SK-N-SH treated with all-trans-retinoic acid at 6 μM for 48 hours (cell line): ENCODE measurements at places on chromosomes 5 and 9.

DNA sequence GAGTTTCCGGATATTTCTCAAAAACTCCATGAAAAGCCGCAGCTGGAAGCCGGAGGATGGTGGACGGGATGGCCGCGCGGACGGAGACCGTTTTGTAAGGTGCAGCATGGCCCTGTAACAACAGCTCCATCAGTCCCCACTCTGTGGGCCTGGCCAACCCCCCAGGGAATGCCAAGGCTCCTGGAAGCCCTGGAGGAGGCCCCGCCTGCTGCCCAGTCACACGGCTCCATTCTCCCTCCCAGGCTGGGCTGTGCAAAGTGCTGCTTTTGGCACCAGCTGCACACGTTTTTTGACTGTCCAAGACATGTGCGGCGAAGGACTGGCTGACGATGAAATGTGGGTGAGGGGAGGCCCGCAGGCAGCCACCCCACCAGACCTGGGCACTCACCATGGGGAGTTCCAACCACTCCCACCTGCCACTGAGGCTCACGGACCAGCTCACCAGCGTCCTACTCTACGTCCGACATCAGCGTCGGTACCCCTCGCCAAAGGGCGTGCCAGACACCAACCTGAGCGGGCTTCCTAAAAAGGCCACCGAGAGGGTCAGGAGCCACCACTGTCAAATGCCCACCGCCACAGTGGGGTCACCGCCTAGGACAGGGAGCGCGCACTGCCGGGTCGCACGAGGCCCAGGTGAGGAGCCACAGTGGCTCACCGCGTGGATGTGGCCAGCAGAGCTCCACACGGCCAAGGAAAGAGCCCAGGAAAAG is 27.3 kb downstream of the PNPLA7 start:
- ATAC-seq: no peak

- no peak for ATAC-seq
These were observed 110.9 kb upstream of the IL6ST start for GRCh38 chr5:56105511-56106291.

DNA sequence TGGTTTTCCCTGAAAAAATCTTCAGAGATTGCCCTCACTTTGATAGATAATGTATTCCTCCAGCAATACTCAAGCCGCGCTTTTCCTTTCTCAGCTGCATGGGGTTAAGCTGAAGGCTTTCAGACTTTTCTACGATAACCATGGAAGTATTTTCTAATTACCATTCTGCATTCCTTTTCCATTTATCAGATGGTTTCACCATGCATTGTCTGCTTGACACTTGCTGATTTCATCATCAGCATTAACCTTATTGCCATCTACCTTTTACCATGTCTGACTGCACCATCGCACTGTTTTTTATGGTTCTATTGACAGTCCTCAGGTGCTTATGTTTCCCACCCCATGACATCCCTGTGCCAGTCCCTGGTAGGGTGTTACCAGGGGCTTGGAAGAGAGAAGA is 91.6 kb downstream of the DMAC1 start:
- no peak for ATAC-seq

DNA sequence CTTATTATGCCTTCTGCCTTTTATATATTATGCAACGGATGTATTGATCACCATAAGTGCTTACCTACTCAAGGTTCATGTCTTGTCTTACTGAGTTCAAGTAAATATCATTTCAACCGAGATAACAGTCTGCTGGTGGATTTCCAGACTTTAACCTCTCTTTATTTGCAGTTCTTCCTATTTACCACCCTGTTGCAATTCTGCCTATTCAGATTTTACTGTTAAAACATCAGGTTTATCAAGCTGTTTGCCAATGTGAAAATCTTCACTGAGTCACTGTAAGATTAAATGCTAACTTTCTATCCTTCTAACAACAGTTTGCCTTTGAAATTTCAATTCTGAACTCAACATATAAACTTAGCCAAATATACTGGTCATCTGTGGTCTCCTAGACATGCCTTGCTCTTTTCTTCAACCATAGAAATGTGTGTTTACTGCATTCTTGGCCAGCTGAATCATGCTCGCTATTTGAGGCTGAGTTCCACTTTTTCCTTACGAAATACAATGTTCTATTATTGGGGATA is 471.7 kb upstream of the RORB start:
- no peak for ATAC-seq

- peak; percentile 76 for ATAC-seq
These were observed 69.4 kb downstream of the LMNB1 start for GRCh38 chr5:126846344-126846743.

DNA sequence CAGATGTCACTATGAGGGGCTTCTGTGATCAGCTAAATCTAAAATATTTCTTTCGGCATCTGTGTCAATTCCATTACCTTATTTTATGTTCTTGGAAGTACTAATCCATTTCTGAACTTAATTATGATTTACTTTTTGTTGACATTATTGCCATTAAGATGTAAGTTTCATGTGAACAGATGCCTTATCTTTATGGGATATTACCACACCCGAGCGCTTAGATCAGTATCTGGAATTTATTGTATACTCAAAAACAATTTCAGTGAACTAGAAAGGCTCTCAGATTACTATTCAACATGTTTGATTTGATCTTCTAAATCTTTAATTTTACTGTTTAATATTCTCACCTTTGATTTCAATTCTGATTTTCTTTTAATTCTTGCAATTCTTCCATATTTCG is 567.7 kb upstream of the TLE4 start:
- no peak for ATAC-seq

DNA sequence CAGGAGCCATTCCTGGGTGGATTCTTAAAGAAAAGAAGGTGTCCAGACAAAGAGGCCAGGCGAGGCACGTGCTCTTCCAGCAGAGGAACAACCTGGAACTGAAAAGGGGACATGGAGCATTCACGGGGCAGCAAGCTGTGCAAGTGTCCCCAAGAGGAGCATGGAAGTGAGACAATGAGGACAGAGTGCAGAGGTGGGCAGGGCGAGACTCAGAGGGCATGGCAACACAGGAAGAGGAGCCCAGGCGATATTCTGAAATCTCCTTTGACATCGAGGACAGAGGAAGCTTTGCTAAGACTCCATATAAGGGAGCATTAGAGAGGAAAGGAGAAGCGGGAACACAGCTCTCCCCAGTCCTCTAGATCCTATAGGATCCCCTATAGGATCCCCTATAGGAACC is 29.4 kb upstream of the SPATA31E1 start:
- ATAC-seq: no peak

- ATAC-seq: peak; percentile 89
These were observed 249.3 kb downstream of the DNAH5 start for GRCh38 chr5:13695076-13695712.

DNA sequence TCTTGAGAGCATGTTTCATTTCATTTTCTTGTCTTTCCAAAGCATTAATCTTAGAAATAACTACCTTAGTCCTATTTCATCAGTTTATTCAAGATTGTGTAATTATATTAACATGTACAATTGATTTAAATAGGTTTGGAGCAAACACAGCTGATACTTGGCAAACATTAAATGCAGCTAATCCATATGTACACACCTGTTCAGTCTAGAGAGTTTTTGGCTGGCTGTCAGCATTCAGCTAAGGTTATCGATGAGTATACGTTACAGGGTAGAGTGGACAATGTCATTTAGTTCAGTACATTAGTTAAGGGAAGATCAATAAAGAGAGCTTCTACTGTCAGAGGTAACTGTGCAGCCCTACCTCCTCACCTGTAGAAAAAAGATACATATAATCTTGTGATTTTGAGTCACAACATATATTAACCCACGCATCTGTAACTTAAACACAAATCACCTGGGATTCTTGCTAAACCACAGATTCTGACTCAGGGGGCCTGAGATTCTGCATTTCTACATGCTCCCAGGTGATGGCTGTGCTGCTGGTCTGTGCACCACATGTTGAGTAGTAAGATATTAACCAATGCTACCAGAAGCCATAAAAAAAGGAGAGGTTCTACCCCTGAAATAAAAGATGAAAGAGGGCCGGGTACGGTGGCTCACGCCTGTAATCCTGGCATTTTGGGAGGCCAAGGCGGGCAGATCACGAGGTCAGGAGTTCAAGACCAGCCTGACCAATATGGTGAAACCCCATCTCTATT is 34.1 kb upstream of the PCA3 start:
- no peak for ATAC-seq

DNA sequence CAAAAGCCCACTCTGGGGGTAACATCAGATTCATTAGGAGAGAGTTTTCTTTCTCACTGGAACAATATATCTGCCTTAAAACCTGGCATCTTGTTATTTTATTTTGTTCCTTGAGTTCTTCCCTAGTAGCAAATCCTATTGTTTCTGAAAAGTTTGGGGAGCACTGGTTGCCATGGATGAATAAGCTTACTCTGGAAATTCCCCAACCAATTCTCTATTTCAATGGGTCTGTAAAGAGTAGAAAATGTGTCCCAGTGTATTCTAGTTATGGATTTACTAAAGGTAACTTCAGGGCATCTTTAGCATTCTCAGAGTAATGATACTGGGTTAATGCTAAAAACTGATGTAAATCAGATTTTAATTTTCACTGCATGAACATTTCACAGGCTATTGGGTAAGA is 94.2 kb upstream of the S1PR3 start:
- no peak for ATAC-seq

DNA sequence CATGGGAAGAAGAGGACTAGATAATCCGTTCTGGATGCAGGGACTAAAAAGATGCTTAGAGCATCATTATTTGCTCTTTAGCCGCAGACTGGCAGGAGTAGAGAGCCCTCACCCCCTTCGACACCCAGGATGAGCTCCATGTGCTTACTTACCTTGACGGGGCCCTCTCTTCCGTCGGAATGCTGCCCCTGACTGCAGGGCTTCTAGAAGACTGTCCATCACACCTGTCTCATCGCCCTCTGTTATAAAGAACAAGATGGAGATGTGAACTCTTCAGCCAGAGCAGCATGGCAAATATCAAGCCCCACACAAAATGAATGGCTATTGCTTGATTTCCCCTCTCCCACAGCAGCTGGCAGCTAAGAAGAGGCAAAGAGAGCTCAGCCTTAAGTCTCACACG is 35.1 kb downstream of the PCDHGC5 start:
- ATAC-seq: no peak

- ATAC-seq: peak; percentile 30; the same call in 1 of the 3 replicates
These were observed 156.0 kb downstream of the SEC61B start for GRCh38 chr9:99377790-99378775.

GRCh38 chr5:118968925-118969375 is 19.4 kb downstream of the DTWD2 start:
- ATAC-seq: peak; percentile 38

DNA sequence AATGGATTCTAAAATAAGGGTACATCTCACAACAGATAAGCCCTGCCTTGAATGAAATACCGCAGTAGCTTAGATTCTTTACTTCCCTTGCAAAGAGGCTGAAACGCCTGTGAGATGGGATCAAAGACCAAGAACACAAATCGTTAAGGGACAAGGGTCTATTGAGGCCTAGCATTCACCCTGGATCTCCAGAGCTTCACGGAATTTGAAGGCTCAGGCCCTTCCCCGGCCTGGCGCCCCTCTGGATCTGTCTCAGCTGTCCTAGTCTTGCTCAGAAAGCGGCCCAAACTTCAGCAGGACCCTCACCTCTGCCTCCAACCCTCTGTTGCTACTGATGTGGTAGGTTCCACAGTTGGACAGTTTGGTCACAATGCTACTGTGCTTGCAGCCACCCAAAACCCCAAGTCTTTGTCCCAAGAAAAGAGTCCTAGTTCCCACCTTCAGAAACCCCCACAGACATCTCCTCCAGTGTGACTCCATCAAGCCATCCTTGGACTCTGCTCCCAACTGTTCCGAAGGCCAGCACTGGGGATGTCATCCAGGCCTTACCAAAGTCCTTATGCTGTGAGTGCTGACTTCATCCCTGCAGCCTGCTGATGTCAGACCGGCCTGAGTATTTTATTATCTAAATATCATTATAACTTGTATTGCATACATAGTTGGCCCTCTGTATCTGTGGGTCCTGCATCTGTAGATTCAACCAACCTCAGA is 9.4 kb downstream of the CORO2A start:
- no peak for ATAC-seq

DNA sequence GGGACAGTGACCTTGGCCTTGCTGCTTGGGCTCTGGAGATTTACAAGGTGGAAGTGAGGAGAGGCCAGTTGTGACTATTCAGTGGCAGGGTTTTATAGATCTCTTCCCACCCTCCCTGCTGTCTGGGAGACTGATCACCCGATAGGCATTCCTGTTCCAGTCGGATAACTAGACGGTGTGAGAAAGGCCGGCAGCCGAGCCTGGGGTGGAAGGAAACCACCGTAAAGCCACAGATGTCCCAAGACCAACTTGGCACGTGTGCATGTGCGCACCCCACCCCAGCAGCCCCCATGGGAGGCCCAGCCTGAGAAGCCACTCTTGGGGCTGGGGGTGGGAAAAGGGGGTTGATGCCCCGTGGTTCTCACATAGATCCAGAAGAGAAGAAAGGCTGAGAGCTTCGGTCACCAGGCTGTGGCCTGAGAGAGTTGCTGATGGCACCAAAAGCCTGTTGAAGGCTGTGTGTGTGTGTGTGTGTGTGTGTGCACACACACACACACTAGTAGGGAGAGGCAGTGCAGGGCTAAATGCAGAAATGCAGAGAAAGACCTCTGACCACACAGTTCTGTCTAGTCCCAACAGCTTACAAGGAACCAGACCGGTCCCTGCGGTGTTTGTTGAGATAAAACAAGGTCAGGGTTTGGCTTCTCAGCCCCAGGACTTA is 225.8 kb downstream of the FANCC start:
- ATAC-seq: peak; percentile 5
